ENCODE measurements at places on chromosomes 1 and 21.
A peak's percentile ranks its signal among the peaks of the same experiment; 100 is the strongest.

DNA sequence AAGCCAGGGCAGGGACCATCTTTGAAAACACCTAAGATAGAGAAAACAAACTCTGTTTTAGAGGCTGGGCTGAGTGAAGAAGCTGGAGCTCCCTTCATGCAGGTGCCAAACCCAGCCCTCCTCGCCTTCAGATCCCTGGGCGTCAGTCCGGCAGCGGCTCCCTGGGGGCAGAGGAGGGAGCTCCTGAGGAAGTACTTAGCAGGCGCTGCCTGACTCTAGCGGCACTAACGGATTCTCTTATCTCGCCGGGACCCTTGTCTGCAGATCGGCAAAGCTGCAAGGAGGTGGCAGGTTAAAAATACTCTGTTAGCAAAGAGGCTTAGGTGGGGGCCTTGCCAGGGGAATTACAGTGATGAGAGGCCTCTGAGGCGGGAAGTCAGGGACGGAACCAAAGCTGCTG lies 79.6 kb downstream of the PLXNA2 start:
- no peak for DNase-seq

DNA sequence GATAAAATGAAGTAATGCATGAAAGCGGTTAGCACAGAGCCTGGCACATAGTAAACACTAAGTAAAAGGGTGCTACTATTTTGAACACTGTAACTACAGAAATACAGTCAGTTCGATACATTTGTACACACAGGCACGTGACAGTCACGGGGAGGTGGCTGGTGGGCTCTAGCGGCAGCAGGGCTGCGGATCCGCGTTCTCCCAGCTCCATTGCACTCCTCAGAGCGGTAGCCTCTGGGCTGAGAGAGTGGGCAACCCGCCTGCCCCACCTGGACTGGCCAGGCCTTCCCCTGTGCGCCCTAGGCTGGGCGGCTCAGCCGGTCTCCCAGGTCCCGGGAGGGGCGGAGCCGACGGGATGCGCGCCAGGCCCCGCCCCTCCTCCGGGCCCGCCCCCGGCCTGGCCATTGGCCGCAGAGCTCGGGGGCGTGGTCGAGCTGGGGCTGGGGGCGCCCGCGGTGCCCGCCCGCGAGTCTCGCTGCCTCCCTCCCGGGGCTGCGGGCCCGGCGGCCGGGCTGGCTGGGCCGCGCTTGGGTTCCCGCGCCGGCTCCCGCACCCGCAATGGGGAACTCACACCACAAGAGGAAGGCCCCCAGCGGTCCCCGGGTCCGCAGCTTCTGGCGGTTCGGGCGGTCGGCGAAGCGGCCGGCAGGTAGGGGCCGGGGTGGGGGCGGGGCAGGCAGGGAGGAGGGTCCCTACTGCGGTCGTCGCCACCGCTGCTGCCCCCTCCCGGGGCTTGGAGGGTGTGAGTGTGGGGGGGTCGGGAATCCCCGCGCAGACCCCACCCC lies 51.2 kb upstream of the SYNC start:
- peak; percentile 70 for DNase-seq

- DNase-seq: no peak
Measured at GRCh38 chr1:44786841-44787426, 1.0 kb downstream of the BEST4 start.

GRCh38 chr1:81029266-81029665 lies 771.5 kb upstream of the ADGRL2 start:
- no peak for DNase-seq

GRCh38 chr1:58116284-58116683 lies 430.2 kb downstream of the OMA1 start:
- no peak for DNase-seq

GRCh38 chr1:174788981-174789380 lies 210.8 kb upstream of the CACYBP start:
- no peak for DNase-seq

DNA sequence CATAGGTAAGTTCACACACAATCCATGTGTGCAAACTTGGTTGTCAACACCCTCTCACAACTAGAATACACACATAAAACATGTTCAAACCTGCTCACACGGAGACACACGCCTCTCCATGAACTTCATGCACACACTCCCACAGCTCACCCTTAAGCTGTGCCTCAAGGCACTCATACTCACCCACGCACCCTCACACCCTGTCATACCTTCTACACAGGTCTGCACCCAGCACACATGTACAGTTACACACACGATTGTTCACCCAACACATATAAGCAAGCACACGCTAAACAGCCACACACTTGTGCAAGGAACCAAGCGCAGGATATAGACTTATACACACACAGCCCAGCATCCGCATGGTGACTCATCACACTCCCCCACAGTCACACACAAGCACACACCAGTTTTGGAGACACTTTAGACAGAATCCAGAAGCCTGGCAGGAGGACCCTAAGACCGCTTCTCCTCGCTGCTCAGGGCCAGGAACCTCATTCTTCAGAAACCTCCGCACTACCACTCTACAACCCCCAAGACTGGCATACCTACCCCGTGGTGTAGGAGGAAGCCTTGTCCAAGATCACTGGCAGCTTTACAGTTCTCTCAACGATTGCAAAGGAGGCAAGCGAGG lies 58.7 kb upstream of the ZC3H12A start:
- no peak for DNase-seq

DNA sequence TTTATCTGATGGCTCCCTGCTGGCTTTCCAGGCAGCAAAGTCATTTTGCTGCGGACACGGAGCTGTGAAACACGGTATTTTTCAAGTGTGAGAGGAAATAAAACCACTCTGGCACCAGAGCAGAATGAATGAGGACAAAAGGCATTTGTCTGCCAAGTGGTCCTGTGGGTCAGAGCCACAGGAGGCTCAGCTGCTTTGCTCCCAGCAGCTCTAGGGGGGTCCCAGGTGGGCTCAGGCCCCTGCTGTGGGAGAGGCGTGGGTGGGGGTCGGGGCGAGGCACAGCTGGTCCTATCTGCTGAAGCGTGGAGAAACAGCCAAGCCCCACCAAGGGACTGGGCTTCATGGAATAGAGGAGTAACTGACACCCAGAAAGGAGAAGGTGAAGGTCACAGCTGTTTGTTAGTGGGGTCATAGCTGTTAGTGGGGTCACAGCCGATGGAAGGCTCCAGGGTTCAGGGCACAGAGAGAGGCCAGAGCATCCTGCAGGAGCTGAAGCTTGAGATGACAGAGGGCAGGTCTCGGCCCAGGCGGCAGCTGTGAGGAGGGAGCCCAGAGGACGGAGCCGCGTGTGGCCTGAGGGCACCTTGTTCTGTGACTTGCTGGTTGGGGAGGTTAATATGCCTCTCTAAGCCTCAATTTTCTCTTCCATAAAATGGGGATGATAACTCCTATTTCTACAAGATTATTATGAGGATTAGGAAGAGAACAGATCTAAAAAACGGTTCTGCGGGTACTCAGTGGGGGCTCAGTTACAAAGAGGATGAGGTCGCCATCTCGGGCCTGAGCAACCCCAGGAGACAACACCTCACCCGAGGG lies 7.1 kb downstream of the KIF17 start:
- no peak for DNase-seq

- no peak for DNase-seq
Measured at GRCh38 chr1:21396516-21396915, 43.4 kb upstream of the NBPF3 start.

DNA sequence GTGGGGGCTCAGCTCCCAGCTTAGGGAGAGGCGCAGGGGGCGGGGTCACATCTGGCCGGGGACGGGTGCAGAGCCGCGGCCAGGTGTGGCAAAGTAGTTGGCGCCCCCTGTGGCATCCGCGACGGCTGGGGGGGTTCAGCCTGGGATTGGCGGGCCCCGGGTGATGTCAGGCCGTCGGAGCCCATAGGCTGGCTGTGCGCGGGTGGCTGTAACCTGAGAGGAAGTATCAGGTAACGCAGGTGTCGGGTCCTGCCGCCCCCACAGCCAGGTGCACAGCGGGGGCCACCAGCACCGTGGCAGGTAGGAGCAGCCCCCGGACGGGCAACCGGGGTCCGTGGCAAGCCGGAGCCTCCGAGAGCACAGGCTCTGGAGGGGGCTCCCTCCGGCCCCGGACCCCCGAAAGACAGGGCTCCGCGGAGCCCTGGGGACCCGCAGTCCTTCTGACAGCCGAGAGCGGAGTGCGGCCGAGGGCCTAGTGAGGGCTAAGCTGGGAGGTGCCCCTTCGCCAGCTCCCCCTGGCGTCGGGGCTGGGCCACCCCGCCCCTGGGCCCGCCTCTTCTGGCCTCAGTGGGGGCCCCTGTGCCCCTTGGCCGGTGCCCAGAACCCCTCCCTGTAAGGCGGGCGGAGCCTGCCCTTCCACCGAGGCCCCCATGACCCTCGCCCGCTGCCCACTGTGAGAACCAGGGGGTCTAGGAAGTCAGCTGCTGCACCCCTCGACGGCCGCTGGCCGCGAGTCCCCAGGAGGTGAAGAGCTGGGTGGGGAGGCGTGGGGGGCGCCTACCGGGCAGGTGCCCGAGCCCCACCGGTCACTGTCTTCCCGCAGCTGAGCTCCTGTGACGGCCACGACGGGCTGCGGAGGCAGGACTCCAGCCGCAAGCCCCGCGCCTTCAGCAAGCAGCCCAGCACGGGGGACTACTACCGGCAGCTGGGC lies 17.9 kb downstream of the TNFRSF25 start:
- DNase-seq: peak; percentile 45

GRCh38 chr1:160284220-160284781 lies 632 bp downstream of the PEX19 start:
- DNase-seq: peak; percentile 4

- DNase-seq: no peak
Measured at GRCh38 chr1:44040846-44041245, 9.6 kb upstream of the SLC6A9 start.

DNA sequence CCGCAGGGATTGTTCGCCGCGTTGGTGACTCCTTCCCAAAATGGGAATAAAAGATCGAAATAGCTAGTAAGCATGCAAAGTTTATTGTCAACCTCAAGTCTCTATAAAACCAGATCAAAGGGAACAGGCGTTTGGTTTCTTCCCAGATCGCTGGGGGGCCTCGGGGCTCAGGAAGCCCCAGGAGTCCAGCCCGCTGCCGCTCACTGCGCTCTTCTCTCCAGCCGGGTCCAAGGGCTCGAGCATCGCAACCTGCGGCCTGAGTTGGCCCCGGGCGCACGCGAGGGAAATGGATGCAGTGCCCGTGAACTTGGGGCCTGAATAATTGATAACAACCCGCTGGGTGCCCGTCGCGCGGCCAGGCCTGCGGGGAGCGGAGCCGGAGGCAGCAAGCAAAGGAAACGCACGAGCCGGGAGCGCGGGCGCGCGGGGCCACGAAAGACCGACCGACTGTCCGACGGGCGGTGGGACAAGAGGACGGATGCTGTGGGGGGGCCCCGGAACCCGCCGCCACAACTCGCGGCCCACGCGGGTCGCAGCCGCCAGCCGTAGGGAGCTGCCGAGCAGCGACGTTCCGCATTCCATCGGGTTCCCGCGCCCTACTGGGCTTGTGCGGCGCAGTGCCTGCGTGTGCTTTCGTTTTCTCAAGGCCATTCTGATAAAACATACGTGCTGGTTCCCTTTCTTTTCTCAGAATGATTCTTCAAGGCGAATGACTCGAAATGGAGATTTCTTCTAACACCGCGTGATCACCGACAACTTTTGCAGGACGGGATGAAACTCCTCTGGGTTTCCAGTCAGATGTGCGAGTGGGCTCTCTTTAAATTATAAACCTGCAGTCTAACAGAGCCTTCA lies 14.0 kb upstream of the ALX3 start:
- DNase-seq: peak; percentile 22

- DNase-seq: no peak
Measured at GRCh38 chr1:114208106-114208505, 54.4 kb upstream of the SYT6 start.

DNA sequence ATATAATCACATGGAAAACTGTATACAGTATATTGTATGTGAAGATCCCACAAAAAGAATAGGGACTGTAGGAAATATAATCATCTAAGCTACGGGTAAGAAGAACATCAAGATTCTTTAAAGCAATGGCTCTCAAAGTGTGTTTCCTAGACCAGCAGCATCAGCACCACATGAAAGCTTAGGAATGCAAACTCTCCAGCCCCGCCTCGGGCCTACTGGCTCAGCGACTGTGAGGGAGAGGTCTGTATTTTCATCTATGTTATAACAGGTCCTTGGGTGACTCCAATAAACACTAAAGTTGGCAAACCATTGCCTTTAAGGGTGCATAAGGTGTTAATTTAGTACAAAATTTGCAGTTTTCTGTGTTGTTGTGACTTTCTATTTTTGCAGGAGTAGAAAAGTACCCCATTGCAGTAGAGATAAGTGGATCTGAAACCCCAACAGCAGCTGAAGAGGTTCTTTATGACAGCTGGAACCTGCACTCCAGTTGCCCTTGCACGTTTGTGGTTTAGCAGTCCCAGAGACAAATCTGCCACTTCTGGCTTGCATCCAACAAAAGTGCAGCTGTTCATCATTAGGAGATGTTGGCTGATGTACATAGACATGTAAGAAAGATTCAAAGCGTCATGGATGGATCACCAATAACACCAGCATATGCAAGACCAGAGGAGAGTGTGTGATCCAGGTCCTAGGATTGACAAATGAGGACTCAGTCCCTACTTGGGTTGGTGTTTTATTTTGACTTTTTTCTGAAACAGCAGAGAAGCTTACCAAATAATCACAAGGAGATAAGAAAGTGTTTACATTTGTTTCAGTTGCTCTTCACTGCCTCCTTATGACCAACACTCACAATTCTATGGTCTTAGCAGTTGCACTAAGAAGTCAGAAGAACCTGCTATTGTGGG lies 15.9 kb upstream of the IFNAR1 start:
- DNase-seq: no peak

GRCh38 chr21:41832596-41833496 lies 46.3 kb downstream of the PRDM15 start:
- DNase-seq: no peak

GRCh38 chr1:3333903-3334302 lies 120.6 kb upstream of the ARHGEF16 start:
- no peak for DNase-seq

DNA sequence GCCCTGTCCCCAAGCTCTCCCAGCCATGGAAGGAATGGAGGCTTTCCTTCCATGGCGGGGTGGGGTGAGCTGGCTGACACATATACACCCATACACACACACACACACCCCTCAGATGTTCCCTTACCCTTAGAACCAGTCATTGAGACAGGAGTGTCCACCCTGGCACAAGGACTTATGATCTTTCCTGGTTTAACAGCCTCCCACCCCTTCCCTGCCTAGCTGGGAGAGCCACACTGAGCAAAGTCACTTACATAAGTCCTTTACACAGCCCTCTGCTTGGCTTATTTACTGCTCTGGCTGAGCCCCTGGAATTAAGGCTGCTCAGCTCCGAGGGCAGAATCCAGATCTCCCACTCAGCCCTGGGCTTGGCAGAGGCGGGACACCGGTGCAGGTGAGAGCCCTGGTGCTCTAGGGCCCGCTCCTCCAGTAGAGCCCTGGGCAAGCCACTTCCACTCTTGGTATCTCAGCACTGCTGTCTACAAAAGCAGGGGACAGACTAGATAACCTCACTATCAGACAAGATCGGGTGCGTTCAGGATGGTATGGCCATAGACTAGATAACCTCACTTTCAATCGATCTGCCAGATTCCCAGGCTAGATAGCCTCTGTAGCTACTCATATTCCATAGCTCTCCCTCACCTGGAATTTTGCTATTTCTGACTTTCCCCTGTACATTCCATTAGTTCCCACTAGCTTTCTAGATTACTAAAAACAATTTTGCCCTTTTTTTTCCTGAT lies 16.7 kb downstream of the SLC6A9 start:
- DNase-seq: no peak

- no peak for DNase-seq
Measured at GRCh38 chr1:103513711-103514110, 11.8 kb upstream of the RNPC3 start.

Data from stimulated activated CD4-positive, alpha-beta T cell treated with anti-CD3 and anti-CD28 coated beads, Interleukin-4, amount 100 ng/mL, for 1 hour (primary cell).